Vagina (tissue), 2 donors: ENCODE measurements at places on chromosomes 11 and 22. TPM values are rescaled to one million over a fixed set of nuclear protein-coding genes. Genes with fewer than 3 reads are reported as not detected.

GRCh38 chr11:71131861-71132260, 120.5 kb downstream of the SHANK2 start:
- DNase-seq = no peak

- no peak for DNase-seq
These were observed 599.3 kb downstream of the BUD13 start for GRCh38 chr11:116173506-116173905.

EHF gene
- 121 TPM for total RNA-seq

DNA sequence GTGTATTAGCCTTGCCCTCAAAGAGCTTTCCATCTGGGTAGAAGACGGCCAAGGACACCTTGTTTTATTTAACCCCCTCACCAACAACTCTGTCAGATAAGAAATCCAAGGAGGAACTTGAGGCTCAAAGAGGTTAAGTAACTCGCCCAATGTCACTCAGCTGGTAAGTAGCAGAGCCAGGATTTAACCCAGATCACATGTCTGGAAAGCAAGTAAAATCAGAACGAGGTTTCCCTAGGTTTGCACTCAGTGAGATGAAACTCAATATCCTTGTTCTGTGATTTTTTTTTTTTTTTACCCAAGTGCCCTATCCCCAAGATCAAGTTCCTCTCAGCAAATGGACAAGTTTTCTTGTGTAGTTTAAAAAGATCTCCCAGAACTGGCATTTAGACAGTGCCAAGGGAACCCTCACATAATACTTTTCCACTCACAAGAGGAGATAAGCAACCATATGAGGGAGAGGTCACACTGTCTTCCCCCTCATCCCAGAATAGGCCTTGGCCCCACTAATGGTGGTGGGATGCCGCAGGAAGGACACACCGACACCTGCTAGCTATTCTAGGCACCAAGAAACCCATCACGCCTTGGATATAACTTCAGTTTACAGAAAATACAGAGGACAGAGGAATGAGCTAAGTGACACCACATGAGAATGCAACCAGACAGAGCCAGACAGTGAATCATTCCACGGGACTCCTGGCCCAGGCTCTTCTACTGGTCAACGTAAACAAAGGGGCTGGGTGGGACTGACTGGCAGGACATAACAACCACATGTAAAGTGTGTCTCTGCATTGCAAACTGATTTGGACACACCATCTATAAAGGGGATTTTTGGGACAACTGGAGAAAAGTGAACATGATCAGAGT, 8.6 kb upstream of the ARAP1 start:
- no peak for DNase-seq
